ENCODE measurements at places on chromosomes 12 and 14.

GRCh38 chr14:100692256-100692655 lies 34.4 kb upstream of the DLK1 start:
- ATAC-seq = peak; percentile 6

DNA sequence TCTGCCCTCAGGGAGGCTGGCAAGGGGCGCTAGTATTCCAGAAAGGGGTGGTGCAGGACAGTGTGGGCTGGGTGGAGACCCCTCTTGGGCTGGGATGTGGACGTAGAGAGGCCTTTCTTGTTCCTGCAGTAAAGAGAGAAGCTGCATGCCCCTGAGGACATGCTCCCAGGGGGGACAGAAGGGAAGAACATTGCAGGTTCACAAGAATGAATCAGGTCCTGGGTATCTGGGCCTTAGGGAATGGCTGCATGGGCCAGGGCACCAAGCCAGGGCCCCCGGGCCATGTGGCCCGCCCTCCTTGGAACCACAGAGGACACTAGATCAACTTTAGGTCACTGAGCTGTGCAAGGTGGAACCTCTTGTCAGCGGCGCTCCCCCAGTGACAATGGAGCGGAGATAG lies 51.8 kb downstream of the ZNF664 start:
- no peak for ATAC-seq

DNA sequence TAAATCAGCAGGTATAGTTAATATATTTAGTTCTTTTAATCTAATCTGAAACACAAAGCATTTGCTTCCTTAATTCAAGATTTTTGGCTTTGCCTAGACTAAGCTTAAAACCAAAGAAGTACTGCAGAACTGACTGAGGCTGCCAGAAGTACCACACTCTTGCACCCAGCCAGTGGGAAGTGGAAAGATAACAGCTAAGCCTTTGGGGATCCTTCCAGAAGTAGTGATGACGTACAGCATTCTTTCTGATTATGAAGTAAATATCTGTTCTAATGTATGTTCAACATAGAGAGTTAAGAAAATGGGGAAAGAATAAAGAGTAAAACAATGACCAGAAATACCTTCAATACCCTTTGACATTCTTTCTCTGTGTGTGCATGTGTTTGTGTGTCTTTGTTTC lies 19.3 kb downstream of the NTF3 start:
- ATAC-seq = no peak

DNA sequence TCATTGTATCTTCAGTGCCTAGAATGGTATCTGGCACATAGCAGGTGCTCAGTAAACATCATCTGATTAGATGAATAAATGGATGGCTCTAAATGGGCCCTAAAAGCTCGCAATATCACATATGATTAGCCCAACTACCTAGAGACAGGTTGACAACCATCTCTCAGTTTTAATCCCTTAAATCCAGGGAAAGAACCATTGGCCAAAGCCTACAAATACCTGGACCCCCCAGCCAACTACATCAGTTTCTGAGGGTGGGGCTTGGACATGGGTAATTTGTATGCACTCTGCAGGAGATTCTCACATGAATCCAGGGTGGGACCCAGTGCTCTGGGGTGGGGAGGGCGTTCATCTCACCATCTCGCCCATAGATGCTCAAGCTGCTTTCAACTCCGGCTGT lies 4.8 kb upstream of the DTX1 start:
- no peak for ATAC-seq

DNA sequence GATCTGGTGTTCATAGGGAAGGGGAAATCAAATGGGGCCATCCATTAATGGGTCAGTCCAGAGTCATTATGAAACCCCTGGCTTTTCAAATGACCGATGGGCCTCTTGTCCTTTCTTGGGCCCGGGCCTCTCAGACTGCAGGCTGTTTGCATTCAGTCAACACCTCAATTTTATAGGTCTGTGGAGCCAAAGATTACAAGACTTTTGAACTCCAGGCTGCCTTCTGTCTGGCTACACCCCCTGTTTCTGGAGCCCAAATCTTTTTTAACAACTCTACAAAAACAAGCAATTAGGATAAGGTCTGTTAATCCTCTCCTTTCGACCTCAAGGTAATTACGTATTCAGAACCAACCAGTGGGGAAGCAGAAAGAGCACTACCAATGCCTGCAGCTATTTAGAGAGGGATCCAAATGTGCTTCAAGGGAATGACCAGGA lies 35.6 kb downstream of the DUSP6 start:
- no peak for ATAC-seq

DNA sequence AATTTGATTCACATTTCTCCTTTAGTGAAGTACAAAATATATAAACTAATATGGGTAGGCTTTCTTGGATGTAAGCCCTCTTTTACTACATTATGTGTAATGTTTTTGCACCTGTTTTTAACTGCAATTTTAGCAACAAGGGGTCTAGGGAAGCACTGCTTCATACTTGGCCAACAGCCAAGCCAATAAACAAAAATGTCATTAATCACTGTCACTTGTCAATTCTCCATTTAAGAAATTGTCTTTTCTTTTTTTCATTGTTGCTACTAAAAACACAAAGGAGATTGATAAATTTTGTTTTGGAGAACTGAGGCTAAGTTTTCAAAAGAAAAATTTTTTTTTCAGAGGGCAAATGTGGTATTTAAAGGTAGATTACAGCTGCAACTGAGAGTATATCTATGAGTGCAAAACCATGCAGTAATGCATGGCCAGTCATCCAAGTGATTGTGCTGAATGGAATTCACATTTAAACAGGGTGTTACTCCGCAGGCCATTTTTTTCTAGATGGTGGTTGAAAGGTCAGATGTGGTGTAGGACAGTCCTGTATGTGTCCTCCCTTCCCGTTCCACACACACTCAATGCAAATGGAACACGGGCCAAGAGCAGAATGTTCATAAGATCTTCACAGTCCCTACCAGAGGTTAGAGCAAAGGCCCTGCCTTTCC lies 503.0 kb upstream of the LMO3 start:
- ATAC-seq = no peak

- ATAC-seq = no peak
Observed at GRCh38 chr14:72554401-72554800, 339.5 kb downstream of the DPF3 start.

- ATAC-seq = no peak
Observed at GRCh38 chr14:89486961-89487360, 69.9 kb upstream of the FOXN3 start.

DNA sequence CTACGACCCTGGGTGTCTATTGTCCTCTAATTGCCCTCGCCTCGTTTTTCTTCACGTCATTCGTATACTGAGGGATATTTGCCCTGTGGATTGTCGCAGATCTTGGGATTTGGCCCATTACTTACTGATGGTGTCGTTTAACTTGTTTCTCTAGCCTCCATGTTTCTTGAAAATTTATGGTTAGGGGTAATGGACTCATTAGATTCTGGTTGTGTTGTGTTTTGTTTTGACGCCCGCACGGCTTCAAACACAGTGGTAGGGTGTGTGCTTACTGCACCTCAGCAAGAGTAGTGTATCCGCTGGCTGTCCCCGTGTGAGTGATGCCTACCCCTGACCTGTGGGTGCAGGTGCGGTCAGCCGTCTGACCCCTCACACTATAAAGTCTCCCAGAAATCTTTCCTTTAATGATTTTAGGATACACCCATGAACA lies 874 bp upstream of the RNU6-8 start:
- ATAC-seq = peak; percentile 4

- ATAC-seq = no peak
Observed at GRCh38 chr14:54310151-54310850, 86.5 kb upstream of the CDKN3 start.

DNA sequence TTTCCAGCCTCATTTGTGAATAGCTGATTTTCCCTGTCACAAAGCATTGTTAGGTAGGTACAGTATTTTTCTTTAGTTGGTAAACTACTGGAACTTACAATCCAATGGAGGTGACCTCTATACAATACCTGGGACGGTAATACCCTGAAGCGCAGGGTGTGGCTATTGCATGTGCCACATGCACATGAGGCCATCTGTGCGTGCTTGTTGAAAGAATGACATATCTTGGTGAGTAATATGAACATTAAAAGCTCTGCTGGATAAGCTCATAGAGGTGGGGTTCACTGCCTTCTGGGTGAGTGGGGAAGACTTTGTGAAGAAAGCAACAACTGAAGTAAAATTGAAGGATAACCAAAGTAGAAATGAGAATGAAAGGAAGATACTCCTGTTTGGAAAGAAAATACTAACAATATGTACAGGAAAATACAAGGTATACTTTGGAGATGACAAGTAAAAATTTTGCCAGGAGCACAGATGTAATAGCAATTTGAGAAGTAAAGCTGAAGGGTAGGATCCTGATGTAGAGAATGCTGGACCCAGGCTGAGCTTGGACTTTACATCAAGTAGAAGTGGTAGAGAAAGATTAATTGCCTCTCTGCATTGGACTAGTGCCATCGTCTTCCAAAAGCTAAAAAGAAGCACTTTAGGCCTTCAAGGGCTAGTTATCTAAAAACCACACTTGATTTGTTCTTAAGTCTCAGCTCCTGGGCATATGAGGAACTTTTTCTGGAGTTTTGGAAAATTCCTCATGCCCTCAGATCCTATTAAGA lies 97.1 kb downstream of the SLC38A6 start:
- no peak for ATAC-seq

DNA sequence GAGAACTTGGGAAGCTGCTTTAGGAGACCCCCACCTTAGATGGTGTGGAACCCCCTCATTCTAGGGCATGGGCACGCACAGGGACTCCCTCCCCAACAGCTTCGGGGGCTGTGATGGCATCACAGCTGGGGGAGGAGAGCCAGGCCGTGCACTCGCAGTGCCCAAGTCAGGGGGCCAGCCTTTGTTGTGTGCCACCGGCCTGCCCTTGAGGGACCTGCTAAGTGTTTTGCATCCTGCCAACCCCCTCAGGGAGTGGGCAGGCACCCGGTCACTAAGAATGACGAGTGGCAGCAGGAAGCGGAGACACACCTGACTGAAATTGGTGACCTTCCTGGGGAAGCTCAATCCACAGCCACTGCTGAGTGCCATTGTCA lies 334.9 kb upstream of the SFSWAP start:
- no peak for ATAC-seq

- no peak for ATAC-seq
Observed at GRCh38 chr14:100837805-100838350, 12.0 kb downstream of the MEG3 start.

DNA sequence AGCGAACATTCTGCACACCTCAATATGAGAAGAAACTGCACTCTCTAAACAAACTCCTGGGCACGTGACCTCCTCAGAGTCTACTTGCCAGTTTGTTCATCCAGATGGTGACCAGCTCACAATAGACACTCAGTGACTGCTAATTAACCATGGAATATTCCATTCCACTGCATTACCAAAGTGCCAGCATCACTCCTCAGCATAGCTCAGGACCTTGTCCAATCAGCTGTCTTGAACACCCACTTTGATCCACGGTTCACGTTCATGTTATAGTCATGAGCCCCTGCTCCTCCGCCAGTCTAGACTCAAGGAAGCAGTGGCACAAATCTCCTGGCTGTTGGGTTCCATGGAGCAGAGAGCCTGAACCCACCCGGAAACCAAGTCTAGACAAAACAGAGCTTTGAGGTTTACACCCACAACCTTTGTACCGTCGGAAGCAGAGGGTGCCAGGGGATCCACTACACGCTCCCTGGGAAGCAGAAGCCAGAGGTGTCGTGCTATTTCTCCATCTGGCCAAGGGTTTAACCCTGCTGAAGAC lies 285.3 kb downstream of the ZFP36L1 start:
- no peak for ATAC-seq

DNA sequence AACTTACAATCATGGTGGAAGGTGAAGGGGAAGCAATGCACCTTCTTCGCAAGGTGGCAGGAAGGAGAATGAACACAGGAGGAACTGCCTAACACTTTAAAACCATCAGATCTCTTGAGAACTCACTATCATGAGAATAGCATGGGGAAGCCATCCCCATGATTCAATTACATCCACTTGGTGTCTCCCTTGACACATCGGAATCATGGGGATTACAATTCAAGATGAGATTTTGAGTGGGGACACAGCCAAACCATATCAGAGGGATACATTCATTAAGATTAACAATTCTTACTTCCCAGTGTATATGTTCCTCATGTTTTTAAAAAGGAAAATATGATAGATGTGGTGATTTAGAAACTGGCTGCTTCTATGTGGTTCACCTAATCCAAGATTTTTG lies 117.9 kb downstream of the PDE3A start:
- ATAC-seq = peak; percentile 56

DNA sequence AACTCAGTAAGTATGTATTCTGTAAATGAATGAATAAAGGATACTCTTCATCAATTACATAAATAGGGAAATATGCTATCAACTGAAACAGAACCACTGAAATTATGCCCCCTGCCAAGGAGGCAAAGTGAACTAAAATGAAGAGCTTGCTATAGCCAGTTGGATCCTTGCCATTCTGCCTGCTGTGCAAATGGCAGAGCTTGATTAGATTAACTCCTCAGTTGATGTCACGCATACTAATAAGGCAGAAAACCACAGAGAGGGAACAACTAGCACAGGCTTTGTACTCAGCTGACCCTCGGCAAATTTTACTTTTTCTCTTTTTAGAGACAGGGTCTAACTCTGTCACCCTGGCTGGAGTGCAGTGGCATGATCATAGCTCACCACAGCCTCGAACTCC lies 36.7 kb upstream of the FERMT2 start:
- peak; percentile 77 for ATAC-seq

- no peak for ATAC-seq
Observed at GRCh38 chr14:58717211-58717610, 79.4 kb downstream of the DACT1 start.

DNA sequence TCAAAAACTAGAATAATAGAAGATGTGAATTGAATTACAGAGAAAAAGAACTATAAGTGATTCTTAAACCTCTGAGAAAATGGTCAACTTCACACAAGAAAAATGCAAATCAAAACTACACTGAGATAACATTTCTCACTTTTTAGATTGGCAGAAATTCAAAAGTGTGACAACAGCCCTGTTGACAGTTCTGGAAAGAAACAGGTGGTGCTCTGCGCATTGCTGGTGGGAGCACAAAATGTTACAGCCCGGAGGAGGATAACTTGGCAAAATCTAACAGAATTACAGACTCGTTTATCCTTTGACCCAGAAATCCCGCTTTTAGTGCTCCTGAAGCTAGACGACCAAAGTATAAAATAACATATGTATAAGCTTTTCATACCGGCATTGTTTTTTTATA lies 222.5 kb upstream of the CNTN1 start:
- ATAC-seq = no peak

- ATAC-seq = no peak
Observed at GRCh38 chr14:27917896-27918295, 848.7 kb upstream of the FOXG1 start.

DNA sequence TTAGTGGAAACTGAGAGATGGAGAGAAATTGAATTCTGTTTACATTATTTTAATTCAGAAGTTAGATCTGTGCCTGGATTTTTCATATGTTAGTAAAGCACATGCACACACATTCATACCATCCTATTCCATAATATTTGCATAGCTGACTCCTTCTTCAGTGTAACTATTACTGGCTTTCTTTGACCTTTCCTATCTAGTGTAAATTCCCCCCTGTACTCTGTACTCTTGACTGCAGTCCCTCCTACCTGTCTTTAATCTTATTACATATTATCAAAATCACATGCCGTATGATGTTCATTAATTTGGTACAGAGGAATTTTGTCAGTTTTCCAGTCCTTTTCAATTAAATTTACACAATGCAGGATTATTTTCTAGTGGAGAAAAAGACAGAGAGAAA lies 417.0 kb upstream of the SOX5 start:
- no peak for ATAC-seq

- no peak for ATAC-seq
Observed at GRCh38 chr12:15253990-15254389, 32.8 kb upstream of the RERG start.

- ATAC-seq = no peak
Observed at GRCh38 chr12:127044836-127045235, 1222.1 kb upstream of the TMEM132C start.

- ATAC-seq = peak; percentile 67
Observed at GRCh38 chr12:88946372-88946997, 366.2 kb upstream of the KITLG start.
